ENCODE measurements at places on chromosomes 5 and 9.

DNA sequence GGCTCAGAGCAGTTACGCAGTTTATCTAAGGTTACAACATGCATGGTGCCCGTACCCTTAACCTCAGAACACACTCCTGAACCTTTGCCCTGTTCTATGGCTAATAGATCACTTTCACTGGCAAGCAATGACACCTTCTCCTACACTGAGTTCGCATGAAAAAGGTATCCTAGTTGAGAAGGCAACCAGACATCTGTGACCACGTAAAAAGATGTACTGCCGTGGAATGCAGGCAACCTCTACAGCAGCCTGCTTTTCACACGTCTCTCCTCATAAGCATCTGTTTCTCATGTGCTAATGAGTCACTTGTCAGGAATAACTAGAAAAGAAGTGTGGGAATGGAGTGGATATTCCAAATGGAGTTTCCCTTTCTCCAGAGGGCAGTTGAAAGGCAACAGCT, 71.4 kb downstream of the FBXO38 start:
- no peak for DNase-seq

DNA sequence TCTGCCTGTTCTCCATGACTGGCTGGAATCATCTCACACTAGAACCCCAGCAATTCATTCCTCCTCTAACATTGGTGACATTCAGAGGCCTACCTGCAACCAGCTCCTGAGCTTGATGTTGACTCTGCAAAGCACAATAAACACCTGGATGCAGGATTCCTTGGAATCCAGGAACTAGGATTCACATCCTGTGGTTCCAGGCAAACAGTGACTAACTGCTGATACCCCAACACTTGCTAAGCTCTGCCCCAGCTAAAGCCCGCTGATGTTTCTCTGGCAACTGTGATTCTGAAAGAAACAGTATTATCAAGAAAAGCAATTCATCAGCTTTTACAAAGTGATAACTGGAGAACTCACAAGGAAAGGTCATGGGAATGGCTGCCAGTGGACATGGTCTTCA, 29.2 kb downstream of the SUSD1 start:
- DNase-seq = no peak

- DNase-seq = no peak
Measured at GRCh38 chr9:114459464-114459863, 45.8 kb downstream of the WHRN start.

- DNase-seq = no peak
Measured at GRCh38 chr5:164577742-164578141, 1072.3 kb downstream of the MAT2B start.

- DNase-seq = no peak
Measured at GRCh38 chr5:172052450-172053236, 46.2 kb upstream of the FBXW11 start.

DNA sequence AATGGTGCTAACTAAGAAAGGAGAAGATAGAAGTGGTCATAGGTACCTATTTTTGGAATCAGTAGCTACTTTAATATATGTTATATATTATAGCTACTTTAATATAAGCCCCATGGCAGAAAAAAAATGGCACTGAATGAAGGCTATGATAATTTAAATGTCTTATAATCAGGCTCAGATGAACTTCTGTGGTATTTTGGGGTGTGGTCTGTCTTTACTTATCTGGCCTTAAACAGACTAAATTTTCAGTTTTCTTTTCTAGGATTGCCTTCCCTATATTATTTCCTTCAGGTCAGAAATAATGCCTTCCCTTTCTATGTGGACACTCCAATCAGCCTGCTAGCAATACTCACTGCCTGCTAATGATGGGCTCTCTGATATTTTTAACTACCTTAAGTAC, 292.3 kb downstream of the SLF1 start:
- no peak for DNase-seq

GRCh38 chr5:111806753-111807152, 49.8 kb upstream of the NREP start:
- DNase-seq = no peak

DNA sequence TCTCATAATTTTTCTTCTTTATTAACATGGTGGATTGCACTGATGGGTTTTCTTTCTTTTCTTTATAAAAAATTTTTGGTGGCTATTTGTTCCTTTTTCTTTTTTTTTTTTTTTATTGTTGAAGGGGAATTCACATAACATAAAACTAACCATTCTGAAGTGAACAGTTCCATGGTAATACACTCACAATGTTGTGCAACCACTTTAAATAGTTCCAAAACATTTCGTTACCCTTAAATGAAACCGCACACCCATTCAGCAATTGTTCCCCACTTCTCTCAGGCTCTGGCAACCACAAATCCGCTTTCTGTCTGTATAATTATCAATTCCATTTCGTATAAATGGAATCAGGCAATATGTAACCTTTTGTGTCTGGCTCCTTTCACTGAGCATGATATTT, 11.7 kb upstream of the SETX start:
- no peak for DNase-seq

DNA sequence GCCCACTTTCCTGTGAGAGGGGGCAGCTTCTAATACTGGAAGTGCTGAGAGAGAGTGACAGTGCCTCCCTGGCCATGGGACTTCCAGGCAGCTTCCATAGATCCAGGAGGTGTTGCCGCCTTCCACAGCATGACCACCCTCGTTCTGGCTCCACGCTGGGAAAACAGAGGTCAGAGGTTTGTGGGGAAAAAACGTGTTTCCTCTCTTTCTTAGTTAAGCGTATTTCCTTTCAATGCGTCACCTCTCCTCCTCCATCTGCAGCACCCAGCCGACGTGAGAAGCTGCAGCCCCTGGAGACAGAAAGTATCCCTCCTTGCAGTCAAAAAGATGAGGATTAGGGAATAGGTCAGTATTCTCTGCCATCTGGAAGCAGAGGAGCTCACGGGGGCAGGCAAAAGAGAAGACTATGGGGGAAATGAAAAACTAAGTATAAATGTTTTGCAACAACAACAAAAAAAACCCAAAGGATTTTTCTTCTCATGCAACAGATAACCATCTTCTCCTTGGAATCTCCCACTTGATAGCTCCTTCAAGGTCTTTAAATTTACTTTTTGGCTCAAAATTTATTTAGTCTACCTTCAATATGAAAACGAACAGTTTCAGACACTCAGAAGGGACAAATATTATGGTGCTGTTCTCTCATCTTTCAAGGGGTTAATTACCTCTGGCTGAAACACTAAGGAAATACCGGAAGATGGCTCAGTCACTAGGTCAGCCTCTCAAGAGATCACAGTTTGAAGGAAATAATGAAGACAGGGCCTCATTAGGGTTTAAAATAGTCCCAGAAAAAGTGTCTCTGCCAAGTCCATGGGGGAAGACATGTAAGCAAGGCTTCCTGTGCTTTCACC, 38.0 kb downstream of the MTMR12 start:
- no peak for DNase-seq

DNA sequence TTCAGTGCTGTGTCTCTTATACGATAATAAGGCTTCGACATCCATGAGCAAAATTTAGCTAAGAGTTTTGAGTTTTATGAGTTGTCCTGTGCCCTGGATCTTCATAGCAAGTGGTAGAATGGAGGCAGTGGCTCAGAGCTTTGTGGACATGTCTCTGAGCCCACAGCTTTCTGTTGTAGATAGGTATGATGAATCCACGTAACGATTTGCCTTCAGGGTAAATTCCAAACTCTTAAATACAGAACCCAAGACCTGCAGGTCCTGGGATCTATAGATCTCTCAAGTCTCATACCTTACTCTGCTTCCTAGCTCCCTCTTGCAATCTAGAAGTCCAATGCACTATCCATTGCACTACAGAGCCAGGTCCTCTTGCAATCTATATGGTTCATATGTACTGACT, 59.5 kb upstream of the TLE4 start:
- no peak for DNase-seq

- DNase-seq = no peak
Measured at GRCh38 chr5:33068786-33069185, 357.7 kb downstream of the NPR3 start.

GRCh38 chr5:111839438-111839837, 82.4 kb upstream of the NREP start:
- no peak for DNase-seq

- DNase-seq = no peak
Measured at GRCh38 chr5:80864706-80865435, 95.3 kb upstream of the RASGRF2 start.

GRCh38 chr5:169591636-169592035, 8.1 kb downstream of the SPDL1 start:
- DNase-seq = no peak

- no peak for DNase-seq
Measured at GRCh38 chr9:4174546-4175175, 125.2 kb downstream of the GLIS3 start.

DNA sequence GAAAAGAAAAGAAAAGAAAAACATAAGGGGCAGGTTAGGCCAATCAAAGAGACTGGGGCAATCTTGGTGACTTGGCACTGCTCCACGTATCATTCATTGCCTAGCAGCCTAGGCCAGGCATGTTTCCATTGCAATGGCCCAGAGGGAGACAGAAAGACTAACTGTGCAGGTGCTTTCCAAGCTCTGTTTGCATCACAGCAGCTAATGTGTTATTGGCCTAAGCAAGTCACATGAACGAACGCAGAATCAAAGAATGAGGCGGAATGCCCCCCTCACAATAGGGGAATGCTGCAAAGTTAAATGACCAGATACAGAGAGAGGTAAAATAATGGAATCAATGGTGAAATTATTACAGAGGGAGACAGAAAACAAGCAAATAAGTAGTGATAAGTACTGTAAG, 11.1 kb upstream of the VPS13A start:
- DNase-seq = no peak

DNA sequence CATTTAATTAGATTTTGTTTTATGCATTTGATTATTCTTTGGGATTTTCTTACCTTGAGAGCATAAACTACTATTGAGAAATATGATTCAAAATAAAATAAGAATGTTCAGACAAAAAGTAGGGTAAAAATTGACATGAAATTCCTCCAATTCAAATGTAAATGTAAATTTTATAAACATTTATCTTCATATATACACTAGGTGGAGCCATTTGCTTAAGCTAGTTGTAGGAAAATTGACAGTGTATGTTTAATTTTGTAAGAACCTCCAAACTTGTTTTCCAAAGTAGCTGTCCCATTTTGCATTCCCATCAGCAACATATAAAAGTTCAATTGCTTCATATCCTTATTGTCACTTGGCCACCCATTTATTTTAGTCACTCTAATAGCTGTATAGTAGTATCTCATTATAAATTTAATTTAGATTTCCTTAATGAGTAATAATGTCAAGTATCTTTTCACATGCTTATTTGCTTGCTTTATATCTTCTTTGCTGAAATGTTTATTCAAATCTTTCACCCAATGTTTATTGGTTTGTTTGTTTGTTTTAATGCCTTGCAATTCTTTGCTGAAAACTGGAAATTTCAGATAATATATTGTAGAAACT, 37.6 kb upstream of the SLCO6A1 start:
- no peak for DNase-seq

GRCh38 chr5:169641253-169641652, 4.2 kb downstream of the DOCK2 start:
- DNase-seq = no peak

DNA sequence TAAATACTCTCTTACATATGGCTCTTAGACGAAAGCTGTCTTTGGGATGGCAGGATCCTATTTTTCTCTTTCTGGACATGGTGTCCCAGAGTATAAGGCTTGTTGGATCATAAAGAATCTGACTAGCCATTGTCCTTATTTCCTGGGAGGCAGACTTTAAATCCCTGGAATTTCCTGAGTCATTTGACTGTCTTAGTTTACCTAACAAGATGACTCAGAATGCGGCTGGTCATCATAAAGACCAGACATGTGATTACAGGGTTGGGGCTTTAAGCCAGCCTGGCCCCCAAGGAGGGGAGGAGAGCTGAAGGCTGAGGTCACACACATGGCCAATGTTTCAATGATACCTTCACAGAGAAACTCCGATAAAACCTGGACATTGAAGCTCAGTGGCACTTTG, 37.2 kb downstream of the FAM240B start:
- DNase-seq = no peak

DNA sequence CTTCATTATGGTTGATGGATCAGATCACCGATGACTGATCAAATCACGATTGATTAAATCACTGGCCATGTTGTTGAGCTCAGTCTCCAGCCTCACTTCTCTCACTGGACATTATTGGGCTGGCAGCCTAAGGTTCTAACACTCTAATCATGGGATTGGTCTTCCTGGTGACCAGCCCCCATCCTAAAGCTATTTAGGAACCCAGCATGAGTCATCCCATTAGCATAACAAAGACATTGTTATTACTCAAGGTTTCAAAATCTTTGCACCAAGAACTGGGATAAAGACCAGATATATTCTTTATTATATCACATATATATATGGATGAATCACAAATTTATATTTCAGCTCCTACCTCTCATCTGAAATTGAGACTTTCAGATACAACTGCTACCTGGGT, 272.1 kb upstream of the IL12B start:
- DNase-seq = no peak

DNA sequence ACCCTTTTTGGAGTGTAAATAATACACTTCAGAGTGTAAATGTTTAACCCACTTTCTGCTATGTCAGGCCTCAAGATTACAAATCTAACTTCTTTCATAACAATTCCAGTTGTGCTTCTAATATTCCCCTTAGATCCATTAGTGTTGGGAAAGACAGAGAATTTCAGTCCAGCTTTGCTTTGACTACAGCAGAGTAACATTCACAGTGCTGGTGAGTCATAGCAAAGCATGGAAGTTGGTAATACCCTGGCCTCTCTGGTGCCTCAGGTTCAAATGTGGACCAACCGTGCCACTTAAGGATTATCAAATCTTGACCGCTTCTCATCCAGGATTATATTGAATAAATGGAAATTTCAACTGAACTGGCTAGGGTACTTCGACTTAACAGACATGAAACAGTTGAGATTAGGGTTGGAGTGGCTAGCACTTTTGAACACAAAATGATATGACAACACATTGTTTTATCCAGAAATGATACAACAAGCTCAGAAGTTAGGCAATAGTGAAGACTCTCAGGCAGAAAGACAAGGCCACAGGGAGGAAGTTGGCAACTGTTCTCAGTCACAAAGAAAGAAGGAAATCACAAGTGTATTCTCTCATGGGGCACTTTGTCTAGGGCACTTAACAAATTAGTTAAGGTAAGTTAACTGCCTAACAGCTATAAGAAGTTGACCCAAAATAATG, 24.4 kb upstream of the RASA1 start:
- no peak for DNase-seq

- peak; percentile 6 for DNase-seq
Measured at GRCh38 chr5:157108976-157109375, at the start of gene HAVCR2. Gene HAVCR2 (minus strand): TSS chr5:157109044. CDS start chr5:157108983, 61 bp downstream.

DNA sequence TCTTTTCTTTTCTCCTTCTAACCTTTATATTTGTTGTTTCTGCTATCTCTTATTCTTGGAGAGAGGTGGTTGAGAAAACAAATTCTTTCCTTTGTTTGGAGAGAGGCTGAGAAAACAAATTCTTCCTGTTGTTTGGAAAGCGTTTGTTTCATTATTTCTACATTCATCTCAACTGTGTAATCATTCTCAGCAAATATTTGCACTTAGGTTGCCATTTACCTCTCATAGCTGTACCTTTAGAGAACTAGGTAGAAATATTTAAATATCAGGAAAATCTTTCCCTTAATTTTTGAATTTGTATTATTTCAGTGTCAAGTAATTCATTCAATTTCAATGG, 1824.4 kb upstream of the CDH9 start:
- no peak for DNase-seq
